A549 treated with RU486 at 1 μM for 4 hours (cell line): ENCODE measurements at places on chromosomes 4 and X. TPM values are rescaled to one million over a fixed set of nuclear protein-coding genes. Genes with fewer than 3 reads are reported as not detected.

ZNF711 gene
- 0.24 to 1.1 TPM (median 0.89 TPM) in 5 replicates for total RNA-seq

CABS1 gene
- total RNA-seq, result not detected in 5 replicates

LDB2 gene
- total RNA-seq, result not detected in 5 replicates

PDCL2 gene
- not detected in 5 replicates for total RNA-seq
